ENCODE measurements at places on chromosomes 6 and 20.

DNA sequence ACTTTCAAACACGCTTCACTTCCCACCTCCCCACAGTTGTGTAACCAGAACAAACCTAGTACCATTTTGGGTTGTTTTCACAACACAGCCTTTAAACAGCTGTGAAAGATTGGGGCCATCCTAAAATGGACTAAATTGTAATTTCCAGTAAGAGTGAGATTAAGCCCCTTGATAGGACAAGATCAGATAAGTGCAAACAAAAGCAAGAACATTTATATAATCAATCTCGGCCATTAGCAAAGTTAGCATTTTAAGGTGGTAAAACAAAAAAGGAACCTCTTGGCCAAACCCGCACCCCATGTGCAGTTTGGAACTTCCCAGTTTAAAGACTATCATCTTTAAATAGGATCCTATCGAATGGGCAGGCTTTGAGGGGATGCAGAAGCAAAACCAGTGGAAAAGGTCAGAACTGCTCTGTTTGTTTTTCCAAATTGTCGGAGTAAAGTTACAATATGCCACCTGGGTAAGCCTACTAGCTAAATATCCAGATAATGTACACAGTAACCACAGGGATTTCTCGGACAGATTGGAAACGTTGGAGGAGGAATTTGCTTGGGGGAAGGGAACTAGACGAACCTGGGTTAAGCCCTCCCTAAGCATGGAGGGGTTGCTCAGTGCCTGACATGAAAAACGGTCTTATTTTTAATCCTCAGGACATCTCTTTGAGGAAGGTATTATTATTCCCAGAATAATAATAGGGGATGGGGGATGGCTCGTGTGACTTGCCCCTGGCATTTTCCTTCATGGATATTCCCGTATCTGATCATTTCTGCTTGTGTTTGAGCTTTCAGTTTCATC lies 159.8 kb upstream of the SALL4 start:
- no peak for DNase-seq

GRCh38 chr6:3317741-3318211 lies 59.0 kb downstream of the PSMG4 start:
- no peak for DNase-seq

DNA sequence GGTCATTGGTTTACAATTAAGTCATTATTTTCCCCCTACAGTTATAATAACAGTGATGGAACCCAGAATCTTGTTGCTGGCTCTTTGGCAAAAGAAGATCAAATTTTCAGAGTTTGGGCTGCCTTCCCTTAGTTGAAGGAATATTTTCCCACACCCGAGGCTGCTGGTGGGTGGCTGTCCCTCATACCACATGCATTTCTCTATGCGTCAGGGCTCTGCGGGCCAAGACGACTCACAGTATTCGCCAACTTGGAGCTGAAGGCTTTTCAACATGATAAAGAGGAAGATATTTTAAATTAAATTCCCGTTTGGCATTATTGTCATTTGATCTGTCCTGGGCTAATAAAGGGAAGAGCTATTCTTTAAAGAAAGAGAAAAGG lies 102.2 kb upstream of the SASH1 start:
- peak; percentile 25 for DNase-seq

DNA sequence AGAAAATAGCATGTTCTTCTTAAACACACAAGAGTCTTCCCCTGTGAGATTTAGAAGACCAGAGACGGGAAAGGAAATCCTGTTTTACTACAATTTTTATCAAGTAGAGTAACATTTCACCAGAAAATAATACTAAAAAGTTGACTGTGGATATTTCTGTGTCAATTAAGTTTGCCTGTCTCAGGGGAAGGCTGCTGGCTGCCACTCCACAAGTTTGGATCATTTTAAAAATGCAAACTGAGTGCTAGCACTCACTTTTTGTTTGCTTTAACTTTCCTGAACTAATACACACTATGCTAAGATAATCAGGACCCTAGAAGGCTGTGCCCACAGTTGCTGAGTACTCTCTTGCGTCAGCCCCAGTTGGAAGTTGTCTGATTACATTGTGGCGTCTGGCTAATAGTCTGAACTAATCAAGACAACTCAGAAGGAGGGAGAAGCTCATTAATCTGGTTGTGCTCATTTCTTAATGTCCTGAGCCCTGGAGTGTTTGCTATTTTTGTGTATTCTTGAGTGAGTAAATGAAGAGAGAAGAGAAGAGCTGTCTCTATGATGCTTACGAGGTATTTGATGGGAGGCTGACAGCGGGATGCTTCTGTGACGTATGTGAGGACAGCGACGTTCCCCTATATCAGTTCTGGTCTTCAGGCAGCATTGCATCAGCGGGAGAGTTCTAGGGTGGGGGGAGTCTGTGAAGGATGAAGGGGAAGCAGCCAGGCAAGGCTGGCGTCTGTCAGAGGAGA lies 664.2 kb downstream of the QKI start:
- DNase-seq: no peak

DNA sequence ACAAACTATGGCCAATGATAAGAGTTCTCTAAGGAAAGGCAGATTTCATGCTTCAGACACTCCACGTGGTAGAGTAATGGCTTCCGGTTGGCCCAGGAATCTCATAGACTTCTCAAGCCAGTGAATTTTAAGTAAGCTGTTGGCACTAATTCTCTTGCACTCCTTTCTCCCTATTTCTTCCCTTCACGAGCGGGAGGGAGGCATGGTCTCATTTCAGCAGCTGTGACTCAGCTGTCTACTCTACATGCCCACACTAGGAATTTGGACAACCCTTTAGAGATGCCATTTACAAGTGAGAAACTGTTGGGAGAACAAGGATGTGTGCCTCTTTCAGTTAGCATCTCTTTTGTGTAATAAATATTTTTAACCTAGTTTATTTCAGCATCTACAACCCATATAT lies 107.7 kb downstream of the PTPRK start:
- peak; percentile 33 for DNase-seq

- no peak for DNase-seq
Observed at GRCh38 chr6:15434823-15435380, 189.0 kb downstream of the JARID2 start.

DNA sequence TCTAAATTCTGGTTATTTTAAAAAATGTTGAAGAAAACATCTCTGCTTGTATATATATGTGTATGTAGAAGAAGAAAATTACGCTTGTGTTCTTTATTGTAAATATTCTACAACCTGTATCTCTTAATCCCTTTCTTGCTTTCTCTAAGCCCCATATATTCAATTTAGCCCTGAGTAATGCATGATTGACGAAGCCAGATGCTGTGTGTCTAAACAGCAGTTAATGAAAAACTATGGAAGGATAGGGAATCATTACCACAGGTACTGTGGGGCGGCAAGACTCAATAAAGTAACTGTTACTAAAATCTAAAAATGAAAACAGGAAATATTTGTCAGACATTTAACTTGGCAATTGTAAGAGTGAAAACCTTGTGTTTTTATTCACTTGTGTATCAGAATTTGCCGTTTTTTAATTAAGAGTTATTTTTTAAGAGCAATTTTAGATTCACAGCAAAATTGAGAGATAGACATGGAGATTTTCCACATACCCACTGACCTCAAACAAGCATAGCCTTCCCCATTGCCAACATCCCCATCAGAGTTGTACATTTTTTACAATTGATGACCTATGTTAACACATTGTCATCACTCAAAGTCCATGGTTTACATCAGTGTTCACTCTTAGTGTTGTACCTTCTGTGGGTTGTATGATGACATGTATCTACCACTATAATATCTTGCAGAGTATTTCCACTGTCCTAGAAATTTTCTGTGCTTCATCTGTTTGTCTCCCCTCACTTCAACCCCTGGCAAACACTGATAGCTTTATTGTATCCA lies 76.7 kb downstream of the BCKDHB start:
- no peak for DNase-seq

DNA sequence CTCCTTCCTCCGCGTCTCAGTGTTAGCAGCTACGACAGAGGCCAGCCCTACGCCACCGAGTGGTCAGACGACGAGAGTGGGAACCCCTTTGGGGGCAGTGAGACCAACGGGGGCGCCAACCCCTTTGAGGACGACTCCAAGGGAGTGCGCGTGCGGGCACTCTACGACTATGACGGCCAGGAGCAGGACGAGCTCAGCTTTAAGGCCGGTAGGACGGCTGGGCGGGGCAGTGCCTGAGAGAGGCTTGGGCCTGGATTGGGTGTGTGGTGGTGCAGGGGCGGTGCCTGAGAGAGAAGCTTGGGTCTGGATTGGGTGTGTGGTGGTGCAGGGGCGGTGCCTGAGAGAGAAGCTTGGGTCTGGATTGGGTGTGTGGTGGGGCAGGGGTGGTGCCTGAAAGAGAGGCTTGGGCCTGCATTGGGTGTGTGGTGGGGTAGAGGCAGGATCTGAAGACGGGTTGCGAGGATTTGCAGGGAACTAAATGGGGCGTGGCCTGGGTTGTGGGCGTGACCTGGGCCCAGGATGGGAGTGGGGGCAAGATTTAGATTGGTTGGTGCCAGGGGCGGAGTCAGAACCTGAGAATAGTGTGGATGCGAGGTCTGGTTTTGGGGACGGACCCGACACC lies 24.4 kb downstream of the SPDEF start:
- no peak for DNase-seq

DNA sequence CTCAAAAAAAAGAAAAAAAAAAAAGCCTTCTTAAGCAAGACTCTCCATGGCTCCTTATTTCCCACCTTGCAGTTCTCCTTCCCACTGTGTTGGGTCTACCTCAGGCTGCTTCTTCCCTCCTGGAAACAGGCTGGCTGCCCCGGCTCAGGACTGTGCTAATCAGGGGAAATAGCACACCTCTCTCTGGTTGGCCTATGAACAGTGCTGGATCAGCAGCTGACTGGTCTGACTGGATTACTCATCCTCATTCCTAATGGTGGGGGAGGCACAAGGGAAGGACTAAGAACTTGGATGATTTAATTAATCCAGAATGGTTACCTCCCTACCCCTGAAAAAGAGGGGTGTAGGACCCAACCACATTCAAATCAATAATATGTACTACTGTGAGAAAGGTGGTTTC lies 3.9 kb upstream of the SRSF3 start:
- DNase-seq: peak; percentile 92

- peak; percentile 7 for DNase-seq
Observed at GRCh38 chr6:159606786-159607185, 86.3 kb downstream of the SOD2 start.

DNA sequence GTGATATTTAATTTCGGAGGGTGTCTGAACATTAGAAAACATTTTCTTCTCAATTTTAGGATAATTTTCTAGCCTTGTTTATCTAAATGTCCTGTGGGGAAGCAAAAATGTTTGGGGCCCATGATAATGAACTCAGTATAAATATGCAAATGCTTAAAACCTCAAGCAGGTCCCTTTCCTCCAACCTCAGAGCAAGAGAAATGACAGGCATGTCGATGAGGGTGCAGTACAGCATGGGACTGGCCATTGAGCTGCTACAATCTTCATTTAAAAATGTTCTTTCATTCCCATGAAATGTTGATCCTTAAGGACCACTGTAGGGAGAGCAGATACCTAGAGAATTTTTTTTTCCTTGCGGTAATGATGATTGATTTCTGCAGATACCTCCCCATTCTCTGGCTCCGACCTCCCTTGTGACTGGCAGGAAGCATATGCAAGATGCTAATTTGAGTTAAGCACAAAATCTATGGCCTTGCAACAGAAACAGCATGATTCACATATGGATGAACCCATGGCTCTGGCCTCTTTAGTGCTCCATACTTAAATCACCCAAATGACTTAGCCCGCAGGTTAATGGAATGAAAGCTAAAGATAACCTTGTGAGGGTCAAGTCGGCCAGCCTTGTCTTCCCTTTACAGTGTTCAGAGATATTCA lies 243.3 kb downstream of the SOX4 start:
- DNase-seq: no peak

DNA sequence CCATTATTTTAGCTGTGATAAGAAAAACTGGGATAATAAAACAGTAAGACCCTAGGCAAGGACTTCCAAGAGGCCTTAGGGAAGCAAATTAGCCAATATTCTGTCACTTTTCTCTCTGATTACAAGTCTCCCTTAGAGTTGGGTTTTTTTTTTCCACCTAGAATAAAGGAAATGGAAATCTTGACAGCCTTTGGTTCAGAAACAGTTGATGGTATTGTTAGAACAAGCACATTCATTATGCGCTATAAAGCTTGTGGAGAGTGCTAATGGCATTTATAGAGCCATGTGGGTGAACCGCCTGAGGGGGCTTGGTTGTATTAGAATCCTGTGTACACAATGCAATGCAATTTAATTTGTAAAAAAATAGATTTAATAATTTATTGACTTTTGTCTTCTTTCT lies 88.9 kb upstream of the OGFRL1 start:
- DNase-seq: no peak

GRCh38 chr6:13307508-13307995 lies 20.8 kb downstream of the TBC1D7 start:
- no peak for DNase-seq

GRCh38 chr20:23125159-23125558 lies 39.0 kb upstream of the CD93 start:
- DNase-seq: no peak

DNA sequence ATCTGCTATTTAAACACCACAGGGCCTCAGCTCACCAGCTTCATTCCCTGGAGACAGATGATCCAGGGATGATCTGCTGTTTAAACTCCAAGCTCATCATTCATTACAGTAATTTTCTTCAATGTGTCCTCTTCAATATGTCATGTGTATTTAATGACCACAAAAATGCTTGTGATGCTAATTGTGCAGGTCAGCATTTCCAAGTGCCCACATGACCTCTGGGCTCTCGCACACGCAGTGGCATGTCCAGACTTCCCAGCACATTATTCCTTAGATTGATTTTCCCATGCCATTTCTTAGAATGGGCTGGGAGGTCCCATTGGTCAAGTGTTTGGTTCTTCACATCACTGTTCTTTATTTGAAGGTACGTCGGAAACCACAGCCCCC lies 434.4 kb downstream of the HAO1 start:
- DNase-seq: no peak

- no peak for DNase-seq
Observed at GRCh38 chr6:170027647-170028043, 263.2 kb downstream of the DLL1 start.

DNA sequence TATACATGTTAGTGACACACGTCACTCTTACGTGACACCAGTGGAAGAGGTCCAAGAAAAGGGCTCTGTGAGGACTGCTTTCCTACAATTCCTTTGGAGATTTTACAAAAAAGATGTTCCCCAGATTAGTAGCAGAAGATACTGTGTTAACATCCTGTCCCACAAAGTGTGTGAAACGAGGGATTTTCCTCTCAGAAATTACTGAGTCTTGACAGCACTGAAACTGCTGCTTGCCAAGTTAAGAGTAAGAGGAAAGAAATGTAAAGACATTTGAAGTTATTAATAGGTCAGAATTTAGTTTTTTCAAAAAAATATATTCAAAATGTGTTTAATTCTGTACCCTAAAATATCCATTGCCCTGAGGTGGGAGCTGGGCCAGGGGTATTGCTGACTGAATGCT lies 58.8 kb upstream of the MAP7 start:
- peak; percentile 69 for DNase-seq

DNA sequence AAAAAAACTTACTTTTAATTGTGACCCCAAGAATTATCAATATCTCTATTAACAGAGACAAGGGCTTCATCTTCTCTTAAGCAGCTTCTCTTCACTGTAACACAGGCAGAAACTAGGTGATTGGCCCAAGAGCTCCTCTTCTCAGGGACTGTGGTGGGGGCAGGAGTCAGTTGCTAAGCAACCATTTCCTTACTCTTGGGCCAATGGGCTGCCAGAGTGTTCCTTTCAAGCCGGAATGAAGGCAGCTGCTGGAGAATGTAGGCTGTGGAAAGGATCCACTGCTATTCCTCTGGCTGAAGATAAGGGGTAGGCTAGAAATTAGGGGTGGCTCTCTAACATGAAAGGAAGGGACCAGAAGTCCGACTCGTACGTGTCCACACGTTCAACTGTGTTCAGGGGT lies at the start of gene SEL1L2:
SEL1L2 (minus strand) TSS at position 150 of the 400 bp plus-strand sequence; CDS start at position 70, 80 bp downstream.
- DNase-seq: peak; percentile 7

GRCh38 chr6:40473026-40473425 lies 114.1 kb downstream of the LRFN2 start:
- no peak for DNase-seq

- peak; percentile 48 for DNase-seq
Observed at GRCh38 chr20:23245553-23246181, 104.9 kb upstream of the NXT1 start.

Measured in M059J (cell line).